ENCODE measurements at places on chromosomes 4 and X.

- no peak for DNase-seq
Measured at GRCh38 chr4:170716868-170717267, 627.1 kb upstream of the AADAT start.

DNA sequence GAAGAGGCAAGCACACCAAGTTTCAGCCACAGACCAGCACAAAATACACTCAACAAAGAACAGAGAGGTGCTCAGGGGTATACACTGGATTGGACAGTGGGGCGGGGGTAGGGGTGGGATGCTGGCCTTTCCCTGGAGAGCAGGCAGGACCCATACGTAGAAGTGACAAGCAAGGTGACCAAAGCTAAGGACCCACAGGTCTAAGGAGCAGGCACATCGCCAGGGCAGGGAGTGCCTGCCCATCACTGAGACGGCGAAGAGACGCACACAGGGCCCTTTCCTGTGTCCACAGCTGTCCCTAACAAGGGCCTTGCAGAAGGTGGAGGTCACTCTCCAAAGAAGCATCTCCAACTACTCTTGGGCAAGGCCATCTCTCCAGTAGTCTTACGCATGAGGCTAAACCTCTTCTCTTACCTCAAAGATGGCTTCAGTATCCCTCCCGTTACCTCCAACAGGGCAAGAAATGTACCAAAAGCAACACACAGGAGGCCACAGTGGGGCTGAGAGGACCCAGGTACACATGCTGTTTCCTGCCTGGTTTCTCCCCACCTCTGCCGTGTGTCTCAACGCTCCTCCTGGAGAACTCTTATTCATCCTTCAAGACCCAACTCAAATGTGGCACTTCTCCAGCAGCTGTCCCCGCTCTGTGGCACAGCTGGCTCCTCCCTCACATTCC lies 6.5 kb downstream of the WDR1 start:
- no peak for DNase-seq

GRCh38 chr4:167210166-167210565 lies 24.1 kb downstream of the SPOCK3 start:
- no peak for DNase-seq

- DNase-seq, result peak; percentile 48
Measured at GRCh38 chr4:15649914-15650545, 5.1 kb downstream of the FBXL5 start.

DNA sequence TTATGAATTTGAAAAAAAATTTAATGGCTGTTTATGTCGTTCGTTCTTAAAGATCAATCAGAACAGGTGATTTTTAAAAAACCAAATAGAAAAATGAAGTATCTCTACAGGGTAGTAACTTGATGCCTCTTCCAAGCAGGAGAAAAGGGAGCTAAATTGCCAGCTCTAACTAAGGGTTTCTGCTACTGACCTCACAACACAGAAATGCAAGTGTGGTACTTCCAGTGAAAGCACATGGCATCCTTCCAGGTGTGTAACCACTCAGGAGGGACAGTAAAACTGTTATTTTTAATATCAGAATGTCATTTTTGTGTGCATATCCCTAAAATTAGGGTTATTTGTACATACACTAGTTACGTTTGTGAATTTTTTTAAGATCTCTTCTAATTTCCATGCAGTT lies 116.8 kb upstream of the ZCCHC13 start:
- DNase-seq, result no peak

GRCh38 chrX:150203248-150203645 lies 159.9 kb upstream of the MAMLD1 start:
- DNase-seq, result no peak

DNA sequence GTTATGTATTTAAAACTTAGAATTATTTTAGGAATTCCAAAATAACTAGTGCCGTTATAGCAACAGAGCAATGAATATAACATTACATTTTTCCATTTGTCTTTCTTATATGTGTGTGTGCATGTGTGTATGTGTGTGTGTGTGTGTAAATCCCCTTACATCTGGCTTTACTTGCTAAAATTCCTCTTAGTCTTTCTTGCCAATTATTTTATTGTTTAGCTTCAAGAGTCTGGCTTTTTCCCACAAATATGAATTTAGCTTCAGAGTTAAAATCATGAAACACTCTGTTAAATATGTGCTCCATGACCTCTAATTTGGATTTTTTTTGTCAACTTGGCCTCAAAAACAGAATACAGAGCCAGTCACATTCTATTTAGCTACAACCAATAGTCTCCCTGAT lies 18.9 kb downstream of the FGF13 start:
- no peak for DNase-seq

DNA sequence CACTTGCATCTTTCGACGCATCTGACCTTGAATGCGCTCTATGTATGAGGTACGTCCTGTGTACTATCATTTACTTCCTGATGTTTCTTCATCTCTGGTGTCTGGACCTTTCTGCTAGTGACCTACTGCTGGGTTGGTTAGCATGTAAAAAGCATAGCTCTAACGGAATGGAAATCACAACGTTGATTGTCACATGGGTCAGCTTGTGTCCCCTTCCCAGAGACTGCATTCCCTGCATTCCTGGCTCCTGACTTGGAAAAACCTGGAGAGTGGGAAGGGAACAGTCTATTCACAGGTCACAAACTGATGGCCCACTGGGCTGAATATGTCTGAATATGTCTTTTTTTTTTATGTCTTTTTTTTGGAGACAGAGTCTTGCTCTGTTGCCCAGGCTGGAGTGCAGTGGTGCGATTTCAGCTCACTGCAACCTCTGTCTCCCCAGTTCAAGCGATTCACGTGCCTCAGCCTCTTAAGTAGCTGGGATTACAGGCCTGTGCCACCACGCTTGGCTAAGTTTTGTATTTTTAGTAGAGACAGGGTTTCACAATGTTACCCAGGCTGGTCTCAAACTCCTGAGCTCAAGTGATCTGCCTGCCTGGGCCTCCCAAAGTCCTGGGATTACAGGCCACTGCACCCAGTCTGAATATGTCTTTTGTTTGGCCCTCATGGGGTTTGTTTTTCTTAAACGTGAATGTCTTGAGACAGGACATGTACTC lies 16.3 kb downstream of the LONRF3 start:
- no peak for DNase-seq

GRCh38 chr4:176817204-176817603 lies 24.5 kb upstream of the VEGFC start:
- DNase-seq, result no peak

DNA sequence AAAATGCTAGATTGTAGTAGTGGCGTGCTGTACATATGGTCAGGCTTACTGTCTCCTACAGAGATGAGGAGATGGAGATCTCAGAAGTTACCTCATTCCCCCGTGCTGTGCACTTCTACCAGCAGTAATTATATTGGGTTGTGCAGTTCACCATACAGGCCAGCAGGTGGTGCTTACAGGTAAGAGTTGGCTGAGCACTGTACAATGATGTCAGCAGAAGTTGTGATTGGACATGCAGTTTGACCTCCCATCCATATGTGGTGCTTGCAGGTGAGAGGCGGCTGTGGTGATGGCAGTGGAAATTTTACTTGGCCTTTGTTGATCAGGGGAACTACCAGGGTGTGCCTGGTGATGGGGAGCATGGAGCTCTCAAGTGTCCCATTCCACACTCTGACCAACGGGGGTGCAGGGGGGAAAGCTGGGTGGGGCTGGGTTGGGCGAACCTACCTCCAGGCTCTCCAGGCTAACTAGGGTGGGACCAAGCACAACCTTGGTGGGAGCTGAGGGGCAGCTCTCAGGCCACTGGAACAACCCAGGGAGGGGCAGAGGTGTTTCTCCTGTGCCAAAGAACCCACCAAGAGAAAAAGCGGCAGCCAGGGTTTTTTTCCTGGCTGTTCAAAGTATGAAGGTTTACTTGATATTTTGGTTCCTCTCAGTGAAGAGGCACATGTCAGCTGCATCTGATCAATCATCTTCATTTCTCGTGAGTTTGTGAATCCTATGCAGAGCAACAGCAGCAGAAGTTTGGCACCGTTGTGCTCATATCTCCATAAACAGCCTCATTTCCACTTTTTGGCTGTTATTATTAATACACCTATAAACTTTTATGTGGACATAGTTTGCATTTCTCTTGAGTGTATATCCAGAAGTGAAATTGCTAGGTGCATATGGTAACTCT lies 73.8 kb upstream of the FREM3 start:
- DNase-seq, result peak; percentile 12

GRCh38 chrX:24574743-24575142 lies 72.4 kb downstream of the PCYT1B start:
- DNase-seq, result no peak

GRCh38 chr4:155506745-155507144 lies 130.0 kb upstream of the MAP9 start:
- no peak for DNase-seq

DNA sequence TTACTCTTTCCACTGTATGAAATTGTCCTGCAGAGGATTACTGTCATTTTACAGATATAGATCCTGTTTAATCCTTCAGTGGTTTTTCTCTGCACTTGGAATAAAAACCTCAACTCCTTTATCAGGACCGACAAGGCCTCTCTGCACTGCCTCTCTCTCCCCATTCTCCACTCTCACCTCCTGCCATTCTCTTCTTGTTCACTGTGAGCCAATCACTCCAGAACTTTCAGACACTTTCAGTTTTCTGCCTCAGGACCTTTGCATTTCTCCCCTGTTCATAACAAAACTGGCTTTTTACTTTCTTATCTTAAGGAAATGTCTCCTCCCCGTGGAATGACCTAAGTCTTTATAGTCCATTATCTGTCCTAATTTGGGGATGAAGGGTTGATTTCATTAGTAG lies 137.3 kb downstream of the ELOVL6 start:
- no peak for DNase-seq

GRCh38 chr4:145521282-145521681 lies 39.6 kb downstream of the SMAD1 start:
- no peak for DNase-seq

DNA sequence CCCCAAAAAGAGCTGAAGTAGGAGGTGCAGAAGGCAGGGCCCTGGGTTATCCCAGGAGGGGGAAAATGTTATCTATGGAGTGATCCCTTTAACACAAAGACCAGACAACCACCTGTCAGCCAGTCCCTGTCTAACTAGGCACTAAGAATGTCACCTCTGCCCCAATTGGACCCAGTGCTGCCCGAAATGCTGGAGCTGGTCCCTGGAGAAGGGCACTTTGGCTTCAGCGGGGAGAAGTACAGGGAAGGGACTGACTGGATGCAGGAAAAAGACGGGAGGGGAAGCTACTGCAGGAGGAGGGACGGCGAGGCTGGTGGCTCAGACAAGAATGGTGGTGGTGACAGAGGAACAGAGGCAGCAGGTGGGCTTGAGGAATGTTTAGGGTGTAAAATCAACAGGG lies 17.3 kb downstream of the PHKA2 start:
- DNase-seq, result no peak

DNA sequence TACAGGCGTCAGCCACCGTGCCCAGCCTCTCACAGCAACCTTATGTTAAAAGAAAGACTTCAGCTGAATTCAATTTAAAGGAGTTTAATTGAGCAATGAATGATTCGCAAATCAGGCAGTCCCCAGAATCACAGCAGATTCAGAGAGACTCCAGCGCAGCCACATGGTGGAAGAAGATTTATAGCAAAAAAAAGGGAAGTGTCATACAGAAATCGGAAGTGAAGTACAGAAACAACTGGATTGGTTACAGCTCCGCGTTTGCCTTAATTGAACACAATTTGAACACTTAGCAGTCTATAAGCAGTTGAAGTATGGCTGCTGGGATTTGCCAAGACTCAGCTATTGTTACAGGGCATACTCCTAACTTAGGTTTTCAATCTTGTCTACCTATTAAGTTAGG lies 19.8 kb downstream of the CENPVL3 start:
- no peak for DNase-seq

- DNase-seq, result peak; percentile 33
Measured at GRCh38 chrX:134670134-134670924, 12.1 kb upstream of the PLAC1 start.

DNA sequence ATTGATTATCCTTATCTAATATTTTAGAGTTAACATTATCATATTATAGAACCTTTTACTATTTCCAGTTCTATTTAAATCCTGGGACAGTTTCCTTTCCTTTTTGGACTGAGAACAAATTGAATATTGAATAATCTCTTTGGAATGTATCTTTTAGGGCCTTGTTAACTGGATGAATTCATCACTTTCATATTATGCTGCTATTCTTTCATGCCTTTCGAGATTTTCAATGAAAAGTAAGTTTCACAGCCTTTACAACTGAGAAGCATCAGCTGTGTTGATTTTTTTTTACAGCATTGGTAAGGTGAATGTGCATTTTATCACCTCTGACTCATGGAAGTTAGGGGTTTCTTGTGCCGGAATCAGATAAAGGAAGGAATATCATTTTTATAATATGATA lies 39.6 kb downstream of the PDLIM5 start:
- no peak for DNase-seq

DNA sequence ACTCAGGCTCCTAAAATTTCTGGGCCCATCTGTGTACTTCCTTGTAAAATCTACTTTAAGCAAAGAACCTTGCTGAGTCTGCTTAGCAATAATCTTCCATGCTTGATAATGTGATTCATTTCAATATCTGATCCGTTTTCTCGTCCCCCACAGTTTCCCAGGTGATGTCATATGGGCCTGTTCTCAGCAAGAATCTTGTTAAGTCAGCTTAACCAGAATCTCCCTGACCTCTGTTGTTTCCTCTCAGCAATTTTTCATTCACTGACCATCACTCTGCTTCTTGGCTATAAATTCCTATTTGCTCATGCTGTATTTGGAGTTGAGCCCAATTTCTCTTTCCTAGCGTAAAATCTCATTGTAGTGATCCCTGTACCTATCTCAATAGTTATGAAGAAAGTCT lies 13.9 kb downstream of the CSN2 start:
- no peak for DNase-seq

DNA sequence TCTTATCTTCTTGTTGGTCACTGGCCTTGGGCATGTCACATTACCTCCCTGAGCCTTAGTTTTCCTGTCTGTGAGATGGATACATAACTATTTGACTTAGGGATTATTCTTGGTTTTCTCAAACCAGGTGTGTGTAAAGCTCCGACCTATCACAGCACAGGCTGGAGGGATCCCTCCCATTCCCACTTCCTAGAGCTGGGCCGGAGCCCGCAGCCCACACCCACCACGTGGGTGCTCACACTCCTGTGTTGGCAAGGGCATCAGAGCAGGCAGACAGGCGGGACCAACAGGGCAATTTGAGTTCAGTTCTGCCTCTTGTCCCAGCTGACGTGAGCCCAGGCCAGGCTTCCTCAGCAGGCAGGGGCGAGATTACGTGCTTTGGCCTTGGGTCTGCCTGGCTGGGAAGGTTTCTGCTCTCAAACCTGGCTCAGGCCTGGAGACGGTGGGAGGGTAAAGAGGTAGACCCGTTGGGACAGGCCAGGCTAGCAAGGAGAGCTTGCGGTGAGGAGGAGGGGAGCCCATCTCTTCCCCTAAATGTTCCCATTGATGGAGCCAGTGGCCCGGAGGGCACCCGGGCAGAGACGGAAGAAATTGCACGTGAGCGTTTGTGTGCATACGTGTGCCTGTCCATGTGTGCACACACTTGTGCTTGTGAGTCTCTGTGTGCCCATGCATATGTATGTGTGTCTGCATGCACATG lies 734 bp upstream of the SH3TC1 start:
- no peak for DNase-seq

GRCh38 chr4:125266901-125267604 lies 47.7 kb upstream of the FAT4 start:
- DNase-seq, result peak; percentile 20

DNA sequence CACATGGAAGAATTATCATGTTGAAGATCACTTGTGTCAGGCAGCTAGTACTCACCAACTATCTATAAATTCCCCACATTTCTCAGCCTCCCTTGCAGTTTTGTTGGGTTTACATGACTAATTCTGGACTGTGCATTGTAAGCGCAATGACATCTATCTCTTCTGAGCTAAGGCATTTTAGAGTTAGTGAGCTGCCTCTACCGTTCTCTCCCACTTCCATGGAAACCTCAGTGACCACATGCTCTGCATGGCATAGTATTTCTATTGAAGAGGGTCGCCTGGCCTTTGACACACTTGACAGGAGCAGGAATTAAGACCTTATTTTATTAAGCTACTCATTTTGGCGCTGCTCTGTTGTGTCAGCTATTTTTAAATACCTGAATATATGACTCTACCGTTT lies 67.5 kb upstream of the NPY2R start:
- DNase-seq, result no peak
